ENCODE measurements at places on chromosomes 11 and 22.
A peak's percentile ranks its signal among the peaks of the same experiment; 100 is the strongest.

DNA sequence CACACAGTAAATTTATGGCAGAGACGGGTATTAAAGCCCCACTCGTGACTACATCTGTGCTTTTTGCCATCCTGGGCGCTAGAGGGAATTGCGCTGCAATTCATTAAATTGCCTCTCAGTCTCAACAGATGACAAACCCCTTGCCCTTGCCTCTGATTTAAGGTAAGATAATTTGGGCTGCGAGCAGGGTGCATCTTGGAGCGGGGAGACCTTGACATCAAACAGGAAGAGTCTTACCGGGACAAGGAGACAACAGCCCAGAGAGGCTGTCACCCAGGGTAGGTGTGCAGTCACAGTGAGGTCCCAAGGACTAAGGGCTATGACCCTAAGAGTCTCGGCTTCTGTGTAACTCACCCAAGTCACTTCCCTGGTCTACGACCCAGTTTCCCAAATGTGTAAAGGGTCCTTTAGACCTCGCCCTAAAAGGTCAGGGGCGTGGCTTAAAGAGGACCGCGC, 449 bp upstream of the TOM1 start:
- DNase-seq, result no peak

DNA sequence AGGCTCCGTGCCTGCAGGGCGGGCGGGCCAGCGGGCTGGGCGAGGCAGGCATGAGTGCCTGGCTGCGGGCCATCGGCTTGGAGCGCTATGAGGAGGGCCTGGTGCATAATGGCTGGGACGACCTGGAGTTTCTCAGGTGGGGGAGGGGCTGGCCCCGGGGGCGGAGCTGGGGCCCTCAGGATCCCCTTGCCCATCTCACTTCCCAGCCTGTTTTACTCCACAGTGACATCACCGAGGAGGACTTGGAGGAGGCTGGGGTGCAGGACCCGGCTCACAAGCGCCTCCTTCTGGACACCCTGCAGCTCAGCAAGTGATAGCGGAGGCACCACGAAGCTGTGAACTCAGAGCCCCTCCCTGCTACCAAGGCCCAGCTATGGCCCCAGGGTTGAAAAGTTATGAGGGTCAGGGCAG, 5.9 kb downstream of the PHOX2A start:
- DNase-seq, result peak; percentile 89

DNA sequence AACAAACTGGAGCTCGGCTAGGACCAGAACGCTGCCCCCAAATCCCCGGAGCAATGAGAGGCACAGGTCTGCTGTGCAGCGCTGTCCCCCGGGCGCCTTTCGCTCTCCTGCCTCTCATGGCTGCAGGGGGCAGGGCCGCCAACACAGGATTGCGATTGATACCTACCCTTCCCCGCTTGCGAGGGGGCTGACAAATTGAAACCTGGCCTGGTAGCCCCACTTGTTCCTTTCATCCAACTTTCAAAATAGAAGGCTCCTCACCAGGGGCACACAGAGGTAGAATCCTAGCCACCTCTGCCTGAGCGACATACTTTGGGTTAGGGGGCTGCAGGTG, 642 bp upstream of the CASTOR1 start:
- DNase-seq, result no peak

- DNase-seq, result no peak
Measured at GRCh38 chr22:20388200-20388599, 5.8 kb upstream of the ZNF74 start.

DNA sequence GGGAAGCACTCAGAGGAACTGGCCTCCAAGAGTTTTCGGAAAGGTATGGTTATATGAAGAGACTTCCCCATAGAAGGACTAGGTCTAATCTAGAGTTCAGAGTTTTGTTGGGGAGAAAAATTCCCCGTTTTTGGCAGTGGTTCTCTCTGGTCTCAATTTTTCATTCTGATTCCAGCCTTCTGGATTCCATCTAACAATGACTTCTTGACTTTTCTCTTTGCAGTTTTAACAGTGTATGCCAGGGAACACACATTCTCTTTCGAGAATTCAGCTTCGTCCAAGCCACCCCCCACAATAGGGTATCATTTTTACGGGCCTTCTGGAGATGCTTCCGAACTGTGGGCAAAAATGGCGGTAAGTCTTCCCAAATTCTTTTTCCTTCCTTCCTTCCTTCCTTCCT, 115.6 kb downstream of the CSTPP1 start:
- no peak for DNase-seq

DNA sequence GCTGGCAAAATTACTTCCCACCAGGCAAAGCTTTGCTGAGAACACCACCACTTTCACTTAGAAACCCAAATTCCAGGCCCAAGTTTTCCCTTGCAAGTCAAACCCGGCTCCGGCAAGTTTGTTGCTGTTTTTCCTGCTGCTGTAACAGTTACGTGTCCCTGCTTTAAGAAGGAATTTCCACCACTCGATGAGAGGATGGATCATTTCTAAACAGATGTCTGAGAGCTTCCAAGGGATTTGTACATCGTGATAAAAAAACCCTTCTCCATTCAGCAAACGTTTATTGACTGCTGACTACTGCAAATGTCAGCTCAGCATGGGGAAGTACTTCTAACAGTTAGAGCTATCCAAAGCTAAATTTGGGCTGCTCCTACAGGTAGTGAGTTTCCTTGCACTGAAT, 19.7 kb downstream of the P2RX3 start:
- DNase-seq, result no peak

- DNase-seq, result no peak
Measured at GRCh38 chr22:28703436-28703835, 23.8 kb upstream of the TTC28 start.

- no peak for DNase-seq
Measured at GRCh38 chr11:114165326-114166230, 106.1 kb downstream of the ZBTB16 start.

GRCh38 chr22:46165977-46166376, 15.7 kb downstream of the PPARA start:
- DNase-seq, result no peak

GRCh38 chr11:30811226-30811755, 225.1 kb upstream of the MPPED2 start:
- DNase-seq, result no peak

DNA sequence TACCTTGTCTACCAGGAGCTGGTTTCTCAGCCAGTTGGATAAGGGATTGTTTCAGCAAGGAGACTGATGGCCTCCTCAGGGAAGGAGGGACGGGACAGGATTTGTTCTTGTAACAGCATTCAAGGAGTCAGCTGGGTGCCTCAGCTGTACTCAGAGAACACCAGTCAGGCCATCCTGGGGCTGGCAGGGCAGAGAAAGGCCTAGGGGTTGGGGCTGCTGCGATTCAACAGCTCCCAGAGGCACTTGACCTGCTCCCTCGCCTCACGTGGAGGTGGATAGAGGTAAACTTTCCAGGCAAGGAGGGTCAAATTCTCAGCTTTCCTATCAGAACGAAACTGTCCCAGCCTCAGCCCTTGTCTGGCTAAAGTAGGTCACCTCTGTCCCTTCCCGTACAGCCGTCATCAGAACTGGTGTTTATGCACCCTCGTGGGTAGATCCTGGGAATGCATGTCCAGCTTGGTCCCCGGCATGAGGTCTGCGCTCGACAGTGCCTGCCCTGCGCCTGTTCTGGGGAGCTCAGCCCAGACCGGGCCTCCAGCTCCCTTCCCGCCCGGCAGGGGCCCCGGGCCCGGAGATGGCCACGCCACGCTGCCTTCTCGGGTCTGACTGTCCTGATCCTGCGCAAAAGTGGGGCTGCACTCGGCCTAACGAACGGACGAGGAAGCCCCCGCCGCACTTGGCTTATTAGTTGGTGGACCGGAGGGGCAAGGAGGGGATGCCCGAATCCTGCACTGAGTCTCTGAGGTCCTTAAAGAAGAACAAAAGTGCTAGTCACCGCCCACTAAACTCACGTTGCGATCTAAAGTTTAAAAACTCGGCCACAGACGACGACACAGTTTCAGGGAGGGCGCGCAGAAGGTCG, 762 bp upstream of the CCDC134 start:
- peak; percentile 72 for DNase-seq

- DNase-seq, result peak; percentile 15
Measured at GRCh38 chr11:31509051-31509428, 382 bp downstream of the IMMP1L start.

GRCh38 chr11:29750392-29750791, 266.4 kb downstream of the KCNA4 start:
- no peak for DNase-seq

DNA sequence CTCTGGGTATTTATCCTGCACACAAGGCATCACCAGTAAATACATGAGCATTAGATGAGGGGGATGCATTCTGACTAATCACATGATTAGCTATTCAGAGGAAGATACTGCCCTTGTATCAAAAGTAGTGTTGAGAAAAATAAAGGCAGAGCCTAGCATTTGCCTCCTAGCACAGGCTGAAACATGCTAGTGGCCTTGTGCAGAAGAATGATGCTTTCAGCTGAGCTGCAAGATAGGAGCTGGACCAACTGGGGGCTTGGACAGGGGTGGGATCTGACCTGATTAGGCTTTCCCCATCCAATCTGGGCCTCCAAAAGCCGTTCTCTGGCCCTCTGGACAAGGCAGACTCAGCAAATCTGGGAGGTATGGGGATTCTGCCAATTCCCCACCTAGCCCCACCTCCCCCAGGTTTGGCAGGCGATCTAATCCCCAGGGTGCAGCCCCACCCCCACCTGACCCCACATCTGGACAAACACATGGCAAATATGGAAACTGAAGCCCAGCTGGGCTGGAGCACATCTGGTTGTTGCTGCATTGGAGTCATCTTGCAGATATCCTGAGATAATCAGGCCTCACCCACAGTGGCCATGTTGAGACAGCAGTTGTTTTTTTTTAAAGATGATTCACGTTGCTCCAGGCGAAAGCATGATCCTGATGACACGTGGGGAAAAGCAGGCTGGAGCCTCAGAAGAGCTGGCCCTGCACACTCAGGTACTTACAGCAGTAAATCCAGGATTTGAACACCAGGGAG, 4.4 kb upstream of the MISFA start:
- no peak for DNase-seq

DNA sequence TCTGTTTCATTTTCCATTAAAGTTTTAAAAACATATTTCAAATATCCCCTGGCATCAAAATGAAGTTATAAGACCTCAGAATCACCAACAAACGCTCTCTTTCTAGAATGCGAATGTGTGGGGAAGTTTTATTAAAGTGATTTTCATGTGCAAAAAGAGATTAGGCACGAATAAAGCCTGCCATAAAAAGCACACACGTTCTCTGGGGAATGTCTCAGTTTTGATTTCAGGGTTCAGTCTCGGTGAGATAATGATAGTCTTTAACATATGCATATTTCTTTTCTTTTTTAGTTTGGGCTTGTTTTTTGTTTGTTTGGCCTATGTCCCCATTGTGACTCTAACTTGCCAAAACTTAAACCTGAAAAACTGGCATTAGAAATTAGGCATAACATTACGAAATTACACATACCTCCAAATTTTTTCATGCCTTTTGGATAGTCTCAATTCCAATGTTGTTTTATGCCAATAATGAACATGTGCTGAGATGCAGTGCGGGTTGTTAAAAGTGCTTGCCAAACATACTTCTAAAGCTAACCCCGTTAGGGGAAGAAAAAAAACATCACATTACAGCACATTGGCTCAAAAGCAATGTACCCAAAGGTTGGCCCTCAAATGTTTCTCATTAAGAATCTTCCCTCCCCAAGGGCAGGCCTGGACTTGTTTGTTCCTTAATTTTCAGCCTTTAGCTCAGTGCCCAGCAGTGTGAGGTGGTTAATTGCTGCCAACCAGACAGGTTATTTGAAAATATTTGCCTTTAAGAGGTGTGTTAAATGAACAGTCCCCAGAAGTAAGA, 33.2 kb upstream of the FBLN1 start:
- DNase-seq, result no peak

All from GM13977 (cell line).